ENCODE measurements at places on chromosomes 6 and 20. TPM values are rescaled to one million over a fixed set of nuclear protein-coding genes. Genes with fewer than 3 reads are reported as not detected.

- DNase-seq: no peak
Measured at GRCh38 chr6:43924222-43924702, 154.3 kb downstream of the VEGFA start.

Gene OLIG3
- total RNA-seq: not detected

Gene FAM210B
- total RNA-seq: 9.0 TPM

DNA sequence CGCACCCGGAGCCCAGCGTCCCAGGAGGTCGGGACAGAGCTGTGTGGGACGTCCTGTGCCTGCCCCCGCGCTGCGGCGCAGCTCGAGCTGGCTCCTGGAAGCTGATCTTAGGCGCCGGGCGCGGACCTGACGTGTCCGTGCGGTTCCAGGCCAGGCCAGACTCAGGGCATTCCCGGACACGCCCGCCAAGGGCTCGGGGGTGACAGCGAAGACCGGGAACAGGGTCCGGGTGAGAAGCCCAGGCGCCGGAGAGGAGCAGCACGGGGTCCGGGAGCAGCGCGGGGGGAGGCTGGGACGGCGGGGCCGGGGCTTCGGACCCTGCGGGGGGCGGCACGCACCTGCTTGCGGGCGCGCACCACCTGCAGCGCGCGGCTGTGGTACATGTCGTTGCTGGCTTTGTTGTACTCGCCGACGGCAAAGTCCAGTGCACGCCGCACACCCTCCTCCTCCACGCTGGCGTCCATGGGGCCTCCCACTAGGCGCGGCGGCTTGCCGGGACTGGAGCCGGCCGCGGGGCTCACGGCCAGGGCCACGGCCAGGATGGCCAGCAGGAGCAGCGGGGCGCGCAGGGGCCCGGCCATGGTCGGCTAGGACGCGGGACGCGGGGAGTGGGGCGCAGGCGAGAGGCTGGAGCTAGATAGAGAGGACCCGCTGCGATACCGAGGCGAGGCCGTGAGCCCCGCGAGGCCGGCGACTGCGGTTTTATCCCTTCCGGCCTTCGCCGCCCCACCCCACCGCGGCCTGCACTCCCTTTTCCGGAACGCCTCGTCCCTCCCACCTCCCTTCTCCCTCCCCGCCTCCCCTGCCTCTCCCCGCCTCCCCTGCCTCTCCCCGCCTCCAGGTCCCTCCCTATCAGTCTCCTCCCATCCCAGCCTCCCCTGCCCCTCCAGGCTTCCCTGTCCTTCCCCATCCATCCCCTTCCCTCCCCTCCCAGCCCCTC lies at the start of gene CST3:
TSS of gene CST3 (minus strand) at position 674 of the 940 bp plus-strand sequence. CDS start at position 581, 93 bp downstream.
- DNase-seq: peak; percentile 95
